Naive B cell (primary cell): ENCODE measurements at places on chromosomes 3 and 15. TPM values are rescaled to one million over a fixed set of nuclear protein-coding genes. Genes with fewer than 3 reads are reported as not detected.

DNA sequence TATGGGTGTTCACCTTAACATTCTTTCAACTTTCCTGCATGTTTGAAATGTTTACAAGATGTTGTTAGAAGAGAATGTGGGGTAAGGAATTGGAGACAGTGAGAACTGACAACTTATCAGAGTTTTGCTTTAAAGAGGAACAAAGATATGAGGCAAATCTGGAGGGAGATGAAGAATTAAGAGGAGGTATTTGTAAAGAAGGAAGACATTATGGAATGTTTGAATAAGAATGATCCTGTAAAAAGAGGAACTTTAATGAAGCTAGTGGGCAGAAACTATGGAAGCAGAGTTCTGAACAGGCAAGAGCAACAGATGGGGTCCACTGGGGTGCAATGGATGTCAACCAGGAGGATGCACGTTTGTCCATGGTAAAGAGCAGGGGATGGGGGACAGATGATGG is 27.7 kb downstream of the PLD1 start:
- no peak overlapping the region for H3K27ac ChIP-seq
- no peaks in the 10 kb centered on the region for H3K4me1 ChIP-seq
- H3K36me3 ChIP-seq: no peaks in the 10 kb centered on the region
- DNase-seq: no peak

GRCh38 chr15:83694015-83694414 is 40.1 kb downstream of the ADAMTSL3 start:
- no peak overlapping the region for H3K27ac ChIP-seq
- no peaks in the 10 kb centered on the region for H3K4me1 ChIP-seq
- H3K4me3 ChIP-seq: no peak overlapping the region
- DNase-seq: no peak

DNA sequence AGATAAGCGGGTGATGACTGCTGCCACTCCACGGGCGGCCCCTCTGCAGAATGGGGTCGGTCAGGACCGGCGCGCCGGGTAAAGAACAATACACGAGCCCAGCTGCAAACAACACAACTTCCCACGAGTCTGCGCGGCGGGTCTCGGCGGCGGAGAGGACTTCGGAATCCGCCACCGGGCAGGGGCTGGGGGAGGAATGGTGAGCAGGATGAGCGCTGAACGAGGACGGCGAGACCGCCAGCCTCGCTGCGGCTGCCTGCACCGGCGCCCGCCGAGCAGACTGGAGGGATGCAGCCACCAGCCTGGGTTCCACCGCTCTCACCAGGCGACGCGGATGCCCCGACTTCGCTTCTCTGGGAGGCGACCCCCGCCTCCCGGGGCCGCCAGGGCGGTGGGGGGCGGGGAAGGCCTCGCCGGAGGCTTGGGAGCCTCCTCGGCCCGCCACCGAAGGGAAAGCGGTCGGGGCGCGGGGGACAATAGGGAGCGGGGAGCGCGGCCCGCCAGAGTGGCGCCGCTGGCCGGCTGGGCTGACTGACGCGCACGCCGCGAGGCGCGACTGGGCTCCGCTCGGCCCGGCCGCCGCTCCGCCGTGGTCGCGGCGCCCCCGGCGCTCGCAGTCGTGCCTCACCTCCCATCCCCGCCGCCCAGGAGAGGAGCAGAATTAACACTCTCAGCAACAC is 515 bp downstream of the ADAM10 start:
- peak; percentile 47 for DNase-seq
- H3K27ac ChIP-seq: peak overlapping the region; percentile 97
- H3K4me3 ChIP-seq: peak overlapping the region; percentile 95
- H3K27me3 ChIP-seq: no peaks in the 10 kb centered on the region
- peaks cover 29% of the 10 kb centered on the region for H3K4me1 ChIP-seq

DNA sequence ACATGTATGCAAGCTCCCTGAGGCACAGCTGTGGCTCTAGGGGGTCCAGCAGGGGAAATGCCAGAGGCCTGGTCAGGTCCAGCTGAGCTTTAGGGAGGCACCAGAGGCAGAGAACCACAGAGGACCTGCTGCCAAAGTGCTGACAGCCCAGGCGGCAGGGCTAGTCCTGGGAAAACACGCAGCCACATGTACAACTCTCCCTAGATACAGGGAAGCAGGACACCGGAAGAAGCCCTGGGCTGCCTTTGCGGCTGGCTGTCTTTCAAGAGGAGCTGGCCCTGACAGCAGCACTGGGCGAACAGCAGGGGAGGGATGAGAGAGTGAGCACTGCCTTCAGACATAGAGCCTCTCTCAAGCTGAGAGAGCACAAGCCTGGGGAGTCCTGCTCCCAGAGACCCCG is 40.7 kb downstream of the RFT1 start:
- DNase-seq: no peak
- H3K27ac ChIP-seq: no peak overlapping the region
- H3K4me1 ChIP-seq: no peaks in the 10 kb centered on the region

- H3K27ac ChIP-seq: peak overlapping the region; percentile 81
- no peak overlapping the region for H3K4me3 ChIP-seq
- DNase-seq: no peak
- H3K36me3 ChIP-seq: no peaks in the 10 kb centered on the region
- H3K4me1 ChIP-seq: peaks cover 52% of the 10 kb centered on the region
- H3K27me3 ChIP-seq: no peaks in the 10 kb centered on the region
Observed at GRCh38 chr3:14991151-14991742, 43.9 kb downstream of the NR2C2 start.

- H3K4me1 ChIP-seq: no peaks in the 10 kb centered on the region
- no peaks in the 10 kb centered on the region for H3K27me3 ChIP-seq
Observed at GRCh38 chr15:75523011-75523410, 56.1 kb downstream of the PTPN9 start.

GRCh38 chr3:45499529-45499928 is 95.0 kb upstream of the LIMD1 start:
- peaks cover 26% of the 10 kb centered on the region for H3K36me3 ChIP-seq
- H3K4me1 ChIP-seq: no peaks in the 10 kb centered on the region
- H3K27me3 ChIP-seq: no peaks in the 10 kb centered on the region
- H3K27ac ChIP-seq: no peak overlapping the region

DNA sequence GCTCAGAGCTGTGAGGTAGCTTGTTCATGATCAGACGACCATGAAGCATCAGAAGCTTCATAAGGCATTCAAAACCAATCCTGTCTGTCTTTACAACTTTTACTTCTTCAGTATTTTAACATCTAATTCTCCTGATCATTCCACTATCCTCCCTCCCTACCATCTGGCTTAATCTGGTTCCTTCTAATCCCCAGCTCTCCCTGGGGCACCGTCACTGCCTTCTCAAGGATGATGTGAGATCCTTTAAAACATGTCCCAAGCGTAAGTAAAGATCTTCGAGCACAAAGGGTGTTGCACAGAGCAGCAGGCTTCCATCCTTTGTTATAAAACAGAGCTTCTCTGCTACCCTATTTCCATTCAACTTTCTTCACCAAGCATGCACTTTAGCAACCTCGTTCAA is 362.7 kb upstream of the ARRDC4 start:
- no peak for DNase-seq
- H3K36me3 ChIP-seq: no peaks in the 10 kb centered on the region
- H3K27ac ChIP-seq: no peak overlapping the region
- no peaks in the 10 kb centered on the region for H3K27me3 ChIP-seq

- H3K4me1 ChIP-seq: no peaks in the 10 kb centered on the region
- no peaks in the 10 kb centered on the region for H3K36me3 ChIP-seq
- no peak overlapping the region for H3K4me3 ChIP-seq
- DNase-seq: no peak
- H3K27ac ChIP-seq: no peak overlapping the region
Observed at GRCh38 chr3:174681784-174682183, 177.3 kb upstream of the NAALADL2 start.

DNA sequence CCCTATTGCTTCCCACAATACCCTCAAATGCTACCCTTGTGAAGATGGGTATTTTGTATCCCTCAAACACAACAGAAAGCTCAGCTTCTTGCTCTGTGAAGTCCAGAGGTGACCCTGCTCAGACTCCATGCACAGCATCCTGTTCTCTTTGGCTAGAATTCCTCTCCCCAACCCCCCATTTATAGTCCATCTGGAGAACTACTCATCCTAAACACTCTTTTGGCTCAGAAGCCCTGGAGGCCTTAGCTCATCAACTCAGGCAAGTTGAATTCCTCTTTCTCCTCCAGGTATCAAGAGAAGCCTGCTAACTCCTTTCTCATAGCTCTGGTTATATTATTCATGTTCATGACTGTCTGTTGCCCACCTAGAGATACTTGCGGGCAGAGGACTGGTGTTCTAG is 18.3 kb upstream of the GASK1A start:
- H3K4me3 ChIP-seq: no peak overlapping the region
- H3K27ac ChIP-seq: no peak overlapping the region
- no peaks in the 10 kb centered on the region for H3K4me1 ChIP-seq
- no peaks in the 10 kb centered on the region for H3K36me3 ChIP-seq

DNA sequence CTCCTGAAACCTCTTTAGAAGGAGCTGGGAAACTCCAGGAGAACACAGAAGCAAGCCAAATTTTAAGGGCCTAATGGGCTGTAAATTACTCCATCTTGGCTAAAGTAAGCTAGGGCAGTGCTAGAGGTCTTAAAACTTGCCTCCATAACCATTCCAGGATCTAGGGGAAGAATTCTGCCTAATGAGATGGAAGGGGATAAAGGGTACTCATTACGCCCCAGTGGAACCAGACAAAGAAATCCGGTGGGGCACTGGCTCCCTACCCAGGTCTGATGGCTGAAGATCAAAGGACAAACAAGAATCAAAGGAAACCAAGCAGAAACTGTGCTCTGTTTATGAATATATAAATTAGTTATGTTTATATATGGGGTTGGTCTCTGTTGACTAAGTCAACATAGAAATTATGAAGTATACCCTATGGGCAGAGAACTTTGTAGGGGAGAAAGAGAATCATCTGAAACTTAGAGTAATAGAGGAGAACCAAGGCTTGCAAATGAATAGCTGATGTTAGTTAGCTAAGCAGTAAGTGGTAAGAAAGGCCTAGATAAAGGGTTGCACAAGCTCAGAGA is 57.8 kb downstream of the NCEH1 start:
- DNase-seq: no peak
- H3K4me3 ChIP-seq: no peak overlapping the region
- no peak overlapping the region for H3K27ac ChIP-seq
- H3K4me1 ChIP-seq: no peaks in the 10 kb centered on the region

DNA sequence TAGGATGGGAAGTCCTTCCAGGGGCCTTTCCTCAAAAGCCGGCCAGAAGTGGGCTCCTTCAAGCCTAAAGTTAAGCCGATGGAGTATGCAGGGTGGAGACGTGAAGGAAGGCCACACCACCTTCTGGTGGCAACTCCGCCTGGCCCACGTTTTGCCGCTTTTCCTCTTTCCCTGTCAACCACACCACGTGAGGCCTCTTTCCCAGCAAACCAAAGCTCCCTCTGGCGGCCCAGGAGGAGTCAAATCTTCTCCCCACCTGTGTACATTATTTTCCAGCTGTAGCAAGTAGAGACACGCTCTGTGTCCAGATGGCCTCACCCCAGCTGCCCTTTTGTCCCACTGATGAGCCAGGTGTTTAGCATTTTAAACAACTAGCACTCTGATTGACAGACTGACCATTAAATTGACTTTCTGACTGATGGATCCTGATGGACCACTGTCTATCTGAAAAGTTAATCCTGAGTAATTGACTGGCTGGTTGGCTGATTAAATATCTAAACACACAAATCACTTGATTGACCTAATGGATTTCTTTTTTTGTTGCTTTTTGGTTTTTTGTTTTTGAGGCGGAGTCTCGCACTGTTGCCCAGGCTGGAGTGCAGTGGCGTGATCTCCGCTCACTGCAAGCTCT is 59.6 kb upstream of the ZBTB38 start:
- DNase-seq: no peak
- no peak overlapping the region for H3K27ac ChIP-seq
- H3K4me3 ChIP-seq: no peak overlapping the region
- no peaks in the 10 kb centered on the region for H3K27me3 ChIP-seq
- no peaks in the 10 kb centered on the region for H3K36me3 ChIP-seq

Gene SLC28A2
- not detected for polyA plus RNA-seq

Gene AQP9
- not detected for polyA plus RNA-seq

Gene ARGFX
- not detected for polyA plus RNA-seq

Gene VEPH1
- not detected for polyA plus RNA-seq

Gene NRROS
- polyA plus RNA-seq: 10.1 TPM

Gene OR4F15
- polyA plus RNA-seq: not detected

Gene IL17RB
- 0.27 TPM for polyA plus RNA-seq

Gene SERINC4
- polyA plus RNA-seq: 0.52 TPM
